ENCODE measurements at places on chromosomes 5 and 9.

DNA sequence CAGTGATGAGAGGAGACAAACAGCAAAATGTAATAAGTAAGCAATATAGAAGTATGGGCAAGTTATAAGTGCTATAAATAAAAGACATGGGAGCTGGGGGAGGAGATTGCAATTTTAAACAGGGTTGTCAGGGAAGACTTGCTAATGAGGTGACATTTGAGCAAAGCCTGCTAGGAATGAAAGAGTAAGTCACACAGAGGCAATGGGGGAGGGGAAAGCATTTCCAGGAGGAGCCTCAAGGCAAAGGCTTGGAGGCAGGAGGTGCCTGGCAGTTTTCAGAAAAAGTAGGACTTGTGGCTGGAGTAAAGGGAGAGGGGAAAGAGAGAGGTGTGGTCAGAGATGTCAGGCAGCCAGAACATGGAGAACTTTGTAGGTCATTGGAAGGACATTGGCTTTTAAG, 124.4 kb upstream of the NMUR2 start:
- no peak for DNase-seq

- no peak for DNase-seq
Observed at GRCh38 chr9:77839459-77840140, 191.5 kb upstream of the GNA14 start.

GRCh38 chr5:50853151-50853550, 186.7 kb downstream of the PARP8 start:
- no peak for DNase-seq

DNA sequence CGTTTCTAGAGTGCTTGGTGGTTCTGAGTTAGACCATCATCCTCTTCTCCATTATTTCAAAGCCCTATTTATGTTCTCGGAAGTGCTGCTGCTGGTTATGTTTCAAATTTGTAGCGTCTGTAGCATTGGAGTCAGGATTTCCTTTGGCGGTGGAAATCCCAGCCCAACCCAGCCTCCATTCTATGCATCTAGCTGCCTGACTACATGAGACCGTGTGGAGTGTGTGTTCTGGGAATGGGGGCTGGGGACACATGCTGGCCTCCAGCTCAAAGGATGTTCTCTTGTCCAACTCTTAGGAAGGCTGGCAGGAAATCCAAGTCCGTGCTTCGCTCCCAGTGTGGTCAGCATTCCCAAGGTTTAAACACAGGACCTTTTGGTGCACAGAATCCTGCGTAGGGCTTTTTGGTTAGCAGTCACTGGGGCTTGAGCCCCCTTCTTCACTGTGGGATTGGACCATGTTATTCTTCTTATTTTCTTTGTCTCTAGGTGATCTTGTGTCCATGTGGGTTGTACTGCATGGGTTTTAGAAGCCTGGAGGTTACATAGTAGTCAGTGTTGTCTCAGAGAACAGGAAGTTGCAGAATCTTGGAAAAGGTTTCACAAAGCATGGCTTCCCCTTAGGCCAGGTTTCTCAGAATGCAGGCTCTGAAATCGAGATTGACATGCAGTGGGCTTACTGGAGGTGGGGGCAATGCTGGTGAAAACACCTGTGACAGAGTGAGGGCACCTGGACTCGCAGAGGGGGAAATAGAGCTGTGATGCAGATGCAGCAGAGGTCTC, 132.2 kb downstream of the ARHGAP26 start:
- no peak for DNase-seq

- DNase-seq, result no peak
Observed at GRCh38 chr9:12224449-12224848, 468.7 kb upstream of the TYRP1 start.

DNA sequence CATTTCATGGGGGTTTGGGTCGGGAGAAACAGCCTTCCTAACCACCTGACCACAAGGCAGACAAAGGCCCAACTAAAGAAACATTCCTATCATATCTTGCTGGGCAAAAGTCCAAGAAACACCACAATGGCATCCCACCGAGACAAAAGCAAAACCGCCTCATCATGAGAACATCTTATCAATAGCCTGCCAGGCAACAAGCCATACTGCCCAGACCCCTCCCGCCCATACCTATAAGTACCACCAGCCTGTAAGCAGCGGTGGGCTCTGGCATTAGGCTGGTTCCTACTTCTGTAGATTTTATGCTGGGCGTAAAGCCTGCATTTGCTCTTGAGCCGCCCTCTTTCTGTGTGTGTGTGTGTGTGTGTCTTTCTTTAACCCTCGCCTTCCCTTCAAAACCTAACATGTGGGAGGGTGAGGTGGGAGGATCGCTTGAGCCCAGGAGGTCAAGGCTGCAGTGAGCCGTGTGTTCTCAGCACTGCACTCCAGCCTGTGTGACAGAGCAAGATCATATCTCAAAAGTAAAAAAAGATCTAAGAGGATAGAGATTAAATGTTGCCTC, 56.9 kb downstream of the PDE6A start:
- no peak for DNase-seq

- DNase-seq, result no peak
Observed at GRCh38 chr5:72651779-72652178, 144.6 kb upstream of the ZNF366 start.

- no peak for DNase-seq
Observed at GRCh38 chr5:160064417-160064810, 54.8 kb downstream of the PWWP2A start.

DNA sequence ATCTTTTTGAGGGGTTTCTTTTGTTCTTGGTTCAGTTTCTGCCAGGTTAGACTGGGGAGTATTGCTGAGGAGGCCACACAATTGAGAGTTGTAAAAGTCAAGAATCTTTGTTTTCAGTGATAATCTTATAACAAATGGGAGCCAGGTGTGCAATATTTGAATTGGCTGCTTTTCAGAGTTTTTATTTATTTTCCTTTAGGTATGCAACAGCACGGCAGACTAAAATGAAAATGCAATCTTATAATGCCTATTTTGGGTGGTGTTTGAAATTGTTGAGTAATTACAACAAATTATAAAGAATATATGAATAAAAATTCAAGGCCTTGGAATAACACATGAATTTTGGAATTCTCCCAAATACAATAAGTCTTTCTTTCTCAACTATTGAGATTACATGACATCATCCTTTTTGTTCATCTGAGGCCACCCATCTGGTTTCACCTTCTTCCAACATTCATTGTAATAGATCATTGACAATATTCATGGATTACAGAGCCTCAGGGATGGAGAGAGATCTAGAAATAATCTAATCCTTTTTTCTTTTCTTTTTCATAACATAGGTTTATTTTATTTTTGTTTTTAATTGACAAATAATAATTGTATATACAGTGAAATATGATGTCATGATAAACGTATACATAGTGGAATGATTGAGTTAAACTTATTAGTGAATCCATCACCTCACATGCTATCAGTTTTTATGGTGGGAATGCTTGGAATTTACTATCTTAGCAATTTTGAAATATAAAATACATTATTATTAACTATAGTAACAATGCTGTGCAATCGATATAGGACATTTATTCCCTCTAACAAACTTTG, 1061.0 kb downstream of the NR2F1-AS1 start:
- no peak for DNase-seq

DNA sequence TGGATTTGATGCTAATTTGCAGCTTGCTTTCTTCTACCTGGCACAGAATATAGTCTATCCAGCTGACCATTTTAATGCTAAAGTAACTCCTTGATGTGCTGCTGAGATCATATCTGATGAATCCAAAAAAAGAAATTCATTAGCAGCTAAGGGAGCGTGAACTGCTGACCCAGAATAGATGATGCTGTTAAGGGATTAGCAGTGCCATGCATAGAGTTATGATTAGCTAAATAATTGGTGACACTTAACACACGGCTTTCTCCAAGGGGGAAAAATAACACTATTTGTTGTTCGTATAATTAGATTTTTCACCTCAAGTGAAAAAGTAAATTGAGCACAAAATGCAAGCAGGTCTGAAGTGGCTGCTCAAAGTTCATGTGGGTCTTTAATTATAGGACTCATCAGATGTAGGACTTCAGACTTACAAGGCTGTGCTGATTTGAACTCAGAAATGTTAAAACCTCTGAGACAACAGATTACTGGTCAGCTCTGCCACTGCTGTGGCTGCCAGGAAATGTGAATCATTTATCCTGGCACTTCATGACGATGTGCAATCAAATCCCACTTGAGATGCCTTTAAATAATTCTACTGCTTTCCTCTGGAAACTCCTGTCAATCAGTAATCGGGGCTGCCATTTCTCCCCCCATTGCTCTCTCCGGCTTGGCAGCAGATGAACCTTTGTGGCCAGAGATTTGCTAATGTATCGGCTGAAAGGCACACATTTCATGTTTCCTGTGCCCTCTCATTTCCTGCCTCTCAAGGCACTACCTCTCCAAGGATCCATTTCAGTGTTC, 291.6 kb upstream of the C9orf72 start:
- no peak for DNase-seq

DNA sequence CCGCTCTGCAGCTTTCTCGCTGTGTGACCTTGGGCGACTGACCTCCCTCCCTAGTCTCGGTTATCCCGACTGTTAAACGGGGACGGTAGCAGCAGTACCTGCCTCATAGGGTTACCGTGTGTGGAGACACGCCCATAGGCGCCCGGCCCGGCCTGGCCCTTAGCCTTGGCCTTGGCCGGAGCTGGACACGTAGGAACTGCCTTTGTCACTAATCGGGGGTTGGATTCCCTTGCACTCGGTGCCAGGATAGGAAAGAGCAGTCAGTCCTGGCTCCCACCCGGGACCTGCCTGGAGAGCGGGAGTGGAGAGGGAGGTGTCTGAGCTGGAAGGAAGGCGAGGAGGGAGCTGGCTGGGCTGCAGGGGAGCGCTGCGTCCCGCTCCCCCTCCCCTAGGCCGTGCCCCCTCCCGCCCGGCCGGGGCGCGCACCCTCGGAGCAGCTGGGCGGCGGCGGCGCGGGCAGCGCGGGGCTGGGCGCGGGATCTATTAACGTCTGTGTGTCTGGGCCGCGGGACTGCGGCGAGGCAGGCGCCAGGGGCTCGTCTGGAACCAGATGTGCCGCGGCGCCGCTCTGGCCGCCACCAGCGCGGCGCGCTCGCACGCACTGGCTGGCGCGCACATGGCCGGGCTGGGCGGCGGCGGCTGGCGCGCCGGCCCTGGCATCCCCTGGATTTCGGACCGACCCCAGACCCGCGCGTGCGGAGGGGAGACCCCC, 31.7 kb downstream of the PRRX2 start:
- DNase-seq, result no peak

DNA sequence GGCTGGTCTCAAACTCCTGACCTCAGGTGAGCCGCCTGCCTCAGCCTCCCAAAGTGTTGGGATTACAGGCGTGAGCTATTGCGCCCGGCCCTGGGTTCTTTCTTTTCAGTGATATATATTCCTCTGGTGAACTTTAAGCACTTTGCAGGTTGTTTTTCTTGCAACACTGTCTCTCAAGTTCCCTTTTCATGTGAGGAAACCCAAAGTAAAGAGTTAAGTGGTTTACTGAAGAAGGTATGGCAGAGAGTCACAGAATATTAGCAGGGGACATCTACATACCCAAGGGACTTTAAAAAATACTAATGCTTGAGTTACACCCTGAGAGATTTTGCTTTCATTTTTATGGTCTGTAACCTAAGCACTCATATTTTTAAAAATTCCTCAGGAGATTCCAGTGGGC, 6.7 kb upstream of the GAPT start:
- DNase-seq, result no peak

All from SW 1271 (cell line).